DMS 273 treated with DMSO at 0.1 percent for 48 hours (cell line): ENCODE measurements at places on chromosomes 3 and 15.

DNA sequence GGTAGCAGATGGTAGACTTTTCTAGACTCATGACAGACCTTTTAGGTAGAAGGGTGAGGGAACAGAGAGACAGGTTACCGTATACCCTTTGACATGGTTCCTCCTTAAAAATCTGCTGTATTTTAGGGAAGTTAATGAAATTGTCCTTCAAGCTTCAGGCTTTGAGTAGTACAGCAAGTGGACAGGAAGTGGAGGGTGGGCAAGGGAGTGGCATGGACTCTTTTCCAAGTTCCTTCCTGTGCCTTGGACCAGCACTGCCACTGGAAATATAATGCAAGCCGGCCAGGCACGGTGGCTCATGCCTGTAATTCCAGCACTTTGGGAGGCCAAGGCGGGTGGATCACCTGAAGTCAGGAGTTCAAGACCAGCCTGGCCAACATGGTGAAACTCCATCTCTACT is 156.1 kb upstream of the LRRFIP2 start:
- DNase-seq = no peak

DNA sequence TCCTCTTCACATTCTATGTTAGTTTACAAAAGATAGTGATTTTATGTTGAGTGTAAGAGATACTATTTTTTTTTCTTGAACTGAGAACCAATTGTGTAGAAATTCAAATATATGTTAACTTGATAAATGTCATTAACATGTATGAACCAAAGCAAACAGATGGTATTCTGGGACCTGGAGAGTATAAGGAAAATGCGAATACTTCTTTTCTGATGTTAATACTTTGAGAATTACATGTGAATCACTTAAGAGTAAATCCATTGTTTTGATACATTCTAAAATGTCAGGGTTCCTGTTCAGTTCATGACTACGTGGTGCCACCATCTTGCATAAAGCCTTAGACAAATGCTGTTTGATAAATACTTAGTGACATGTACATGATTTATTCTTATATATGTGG is 541.3 kb downstream of the FGF12 start:
- no peak for DNase-seq

GRCh38 chr15:87757084-87757483 is 499.5 kb downstream of the NTRK3 start:
- no peak for DNase-seq

DNA sequence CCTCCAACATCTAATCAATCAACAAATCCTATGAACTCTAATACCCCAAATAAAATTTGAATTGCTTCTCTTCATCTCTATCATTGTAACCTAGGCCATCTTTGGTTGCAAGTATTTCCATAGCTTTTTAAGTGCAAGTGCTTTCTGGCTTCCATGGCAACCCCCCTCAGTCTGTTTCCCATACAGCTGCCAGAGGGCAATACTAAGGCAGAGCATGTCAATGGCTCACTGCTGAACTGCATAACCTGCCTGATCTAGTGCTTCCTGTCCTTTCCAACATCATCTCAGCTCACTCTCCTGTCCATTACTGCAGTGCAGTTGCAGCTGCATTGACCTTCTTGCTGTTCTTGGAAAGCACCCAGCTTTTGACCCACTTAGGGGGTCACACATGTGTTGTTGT is 198.4 kb downstream of the WNT5A start:
- no peak for DNase-seq

GRCh38 chr3:9301091-9301490 is 51.6 kb upstream of the SRGAP3 start:
- DNase-seq = no peak

- no peak for DNase-seq
Observed at GRCh38 chr3:72682936-72683452, 165.3 kb downstream of the SHQ1 start.

- DNase-seq = no peak
Observed at GRCh38 chr3:39593341-39593740, 125.9 kb downstream of the MOBP start.

DNA sequence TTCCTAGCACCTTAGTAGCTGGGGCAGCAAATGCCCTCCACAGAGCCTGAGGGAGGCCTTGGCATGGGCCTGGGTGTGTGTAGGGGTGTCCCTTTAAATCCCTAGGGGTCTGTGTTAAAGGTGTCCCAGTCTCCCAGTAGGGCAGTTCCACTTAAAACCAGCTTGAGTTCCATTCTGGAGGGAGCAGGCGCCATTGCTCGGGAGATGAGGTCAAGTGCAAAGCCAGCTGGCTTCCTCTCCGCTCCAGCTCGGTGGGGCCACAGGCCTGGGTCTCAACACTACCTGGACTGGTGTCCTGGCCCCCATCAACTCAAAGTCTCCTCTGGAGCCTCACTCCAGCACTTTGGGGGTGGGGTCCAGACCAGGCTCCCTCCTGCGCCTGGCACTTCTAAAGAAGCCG is 25.2 kb downstream of the FEM1B start:
- no peak for DNase-seq

- no peak for DNase-seq
Observed at GRCh38 chr3:168803536-168803935, 707.8 kb upstream of the GOLIM4 start.

- no peak for DNase-seq
Observed at GRCh38 chr15:31483986-31484951, 157.6 kb downstream of the KLF13 start.

DNA sequence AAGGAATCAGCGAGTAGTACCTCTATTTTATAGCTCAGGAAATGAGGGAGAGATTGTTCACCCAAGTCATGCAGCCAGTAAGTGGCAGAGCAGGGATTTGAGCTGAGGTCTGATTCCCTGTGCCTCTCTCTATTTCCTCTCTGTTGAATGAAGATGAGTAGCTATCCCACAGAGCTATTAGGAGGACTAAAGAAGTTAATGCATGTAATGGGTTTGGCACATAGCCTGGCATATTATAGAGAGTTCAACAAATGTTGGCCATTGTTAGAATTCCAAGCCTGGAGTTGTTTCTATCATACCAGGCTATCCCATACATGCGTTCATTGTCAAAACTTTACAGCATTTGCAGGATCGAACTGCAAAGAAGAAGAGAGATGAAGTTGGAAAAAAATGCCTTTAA is 21.8 kb upstream of the KLHL6 start:
- DNase-seq = no peak

DNA sequence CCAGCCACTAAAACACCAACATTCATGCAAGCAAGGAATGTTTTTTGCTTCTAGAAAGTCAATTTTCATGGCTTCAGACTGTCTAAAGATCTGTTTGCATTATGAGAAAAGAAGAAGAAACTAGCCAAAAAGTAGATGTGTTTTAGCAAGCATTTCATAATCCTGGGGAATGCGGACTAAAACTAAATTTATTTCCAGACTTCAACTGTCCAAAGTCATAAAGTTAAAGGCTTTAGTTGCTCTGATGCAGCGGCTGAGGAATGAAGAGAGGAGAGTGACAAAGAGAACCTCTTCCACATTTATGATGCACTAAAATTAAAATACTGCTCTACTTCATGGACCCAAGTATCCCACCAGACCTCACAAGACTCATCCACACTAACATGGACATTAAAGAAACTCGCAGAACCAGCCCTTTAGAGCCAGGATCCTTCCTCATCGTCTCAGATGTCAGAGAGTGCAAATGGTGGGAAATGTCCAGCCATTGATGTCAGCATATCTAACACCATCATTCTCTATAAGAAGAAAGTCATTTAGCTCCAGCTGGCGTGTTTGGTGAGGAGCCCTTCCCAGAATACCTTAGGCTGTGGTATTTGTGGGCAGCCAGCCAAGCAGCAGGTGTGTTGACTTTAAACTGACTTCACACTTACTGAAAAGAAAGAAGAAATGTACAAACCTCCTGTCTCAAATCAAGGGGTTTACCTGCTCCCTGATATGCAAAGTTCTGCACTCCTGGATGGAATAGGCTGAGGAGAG is 17.4 kb downstream of the FYCO1 start:
- no peak for DNase-seq
